ENCODE measurements at places on chromosomes 5 and 9.

DNA sequence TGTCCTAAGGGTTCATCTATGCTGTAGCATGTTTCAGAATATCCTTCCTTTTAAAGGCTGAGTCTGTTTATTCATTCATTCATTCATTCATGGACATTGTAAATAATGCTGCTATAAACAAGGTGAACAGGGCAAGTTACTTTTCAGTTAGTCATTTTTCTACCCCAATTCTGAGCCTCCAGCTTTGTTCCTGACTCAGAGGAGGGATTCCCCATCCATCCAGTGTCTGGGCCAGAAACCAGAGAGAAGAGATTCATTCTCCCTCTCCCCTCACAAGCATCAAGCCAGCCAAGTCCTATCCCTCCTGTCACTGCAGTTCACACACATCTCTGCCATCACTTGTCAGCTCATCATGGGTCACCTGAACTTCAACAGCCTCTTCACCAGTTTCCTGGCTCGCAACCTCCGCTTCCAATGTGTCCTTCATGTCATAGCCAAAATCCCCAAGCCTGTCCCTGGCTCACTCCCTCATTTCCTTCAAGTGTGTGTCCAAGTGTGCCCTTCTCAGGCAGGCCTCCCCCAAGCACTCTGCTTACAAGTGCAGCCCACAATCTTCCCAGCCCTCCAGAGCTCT, 203.0 kb downstream of the TTLL11 start:
- no peak for DNase-seq

DNA sequence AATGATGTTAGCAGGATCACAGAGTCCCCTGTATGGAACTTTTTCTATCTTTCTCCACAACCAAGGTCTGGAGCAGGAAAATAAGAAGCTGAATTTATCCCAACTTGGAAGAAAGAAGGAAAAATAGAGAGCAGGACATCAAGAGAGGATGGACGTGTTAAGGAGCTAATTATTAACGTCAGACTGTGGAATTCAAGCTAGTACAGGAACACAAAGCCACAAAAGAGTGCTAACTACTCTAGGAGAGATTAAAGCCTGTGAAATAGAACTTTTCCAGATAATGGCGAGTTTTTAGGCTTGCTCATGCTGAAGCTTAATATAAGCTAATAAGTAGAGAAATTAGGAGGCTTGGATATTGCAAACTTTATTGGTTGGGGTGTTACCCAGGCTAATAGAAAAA, 632 bp upstream of the SPINK13 start:
- DNase-seq: no peak

- DNase-seq: no peak
These were observed 168.2 kb downstream of the ZDHHC21 start for GRCh38 chr9:14524873-14525515.

DNA sequence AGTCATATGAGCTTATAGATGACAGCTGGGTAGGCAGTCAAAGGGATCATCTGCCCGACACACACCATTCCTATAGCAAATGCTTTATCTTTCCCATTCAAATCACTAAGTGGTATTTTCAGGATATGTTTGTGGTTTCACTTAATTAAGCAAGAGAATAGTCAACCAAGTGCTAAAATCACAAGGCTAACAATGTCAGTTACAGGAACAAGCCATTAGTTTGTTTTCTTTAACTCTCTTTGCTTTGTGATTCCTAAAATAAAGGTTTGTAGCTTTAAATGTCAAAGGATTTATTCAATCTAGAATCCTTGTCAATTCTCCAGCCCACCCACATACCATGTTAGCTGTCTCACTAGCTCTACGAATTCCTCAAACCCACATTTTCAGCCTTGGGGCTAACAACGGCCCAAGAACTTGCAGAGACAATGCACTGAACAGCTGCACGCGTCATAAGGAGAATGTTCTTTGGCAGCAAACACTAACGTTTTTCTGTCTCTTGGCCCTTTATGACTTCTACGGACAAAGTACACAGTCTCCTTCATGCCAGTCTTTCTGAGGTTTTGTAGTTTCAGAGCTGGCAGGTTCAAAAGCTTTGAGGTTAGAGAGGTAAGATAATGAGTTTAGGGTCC, 56.6 kb downstream of the ELAVL2 start:
- no peak for DNase-seq

GRCh38 chr9:137786511-137786920, 91.1 kb upstream of the CACNA1B start:
- DNase-seq: no peak

DNA sequence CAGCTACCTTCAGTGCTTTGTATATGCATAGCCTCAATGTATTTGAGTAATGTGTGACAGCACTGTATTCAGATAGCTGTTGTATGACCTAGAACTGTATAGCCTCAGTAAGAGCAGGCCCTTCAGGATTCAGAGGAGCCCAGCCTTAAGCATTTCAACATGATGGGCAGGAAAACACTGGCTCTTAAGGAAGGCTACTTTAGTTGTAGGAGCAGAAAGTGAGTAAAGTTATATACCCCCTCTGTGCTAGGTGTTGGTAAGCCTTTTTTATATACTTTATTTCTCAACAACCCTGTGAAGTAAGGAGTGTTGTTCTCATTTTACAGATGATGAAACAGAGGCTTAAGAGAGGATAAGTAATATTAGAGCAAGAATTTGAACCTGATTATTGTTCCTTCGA, 1.5 kb upstream of the GPR21 start:
- DNase-seq: no peak

DNA sequence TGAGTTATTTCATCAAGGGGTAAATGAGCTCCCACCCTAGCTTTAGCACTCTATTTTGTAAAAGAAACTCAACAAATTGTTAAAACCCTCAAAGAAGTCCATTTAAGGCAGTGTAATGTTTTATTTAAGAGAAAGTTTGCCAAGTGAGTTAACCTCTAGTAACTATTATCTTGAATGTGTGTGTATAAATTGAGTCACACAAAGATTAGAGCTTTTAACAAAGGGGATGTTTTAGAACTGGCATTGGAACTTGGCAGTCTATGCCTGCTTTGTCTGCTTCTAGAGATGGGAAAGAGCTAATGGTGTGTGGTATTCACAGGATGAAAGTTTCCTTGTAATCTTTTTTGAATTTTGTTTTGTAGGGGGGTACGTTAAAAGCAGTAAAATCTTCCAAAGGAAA, 33.2 kb downstream of the KDM3B start:
- DNase-seq: no peak

- no peak for DNase-seq
These were observed 241.5 kb downstream of the NR3C1 start for GRCh38 chr5:143161885-143162540.

- DNase-seq: no peak
These were observed 1.1 kb downstream of the PLK2 start for GRCh38 chr5:58458743-58459145.

- no peak for DNase-seq
These were observed 60.4 kb downstream of the BNC2 start for GRCh38 chr9:16809912-16810610.

GRCh38 chr5:159864885-159865691, 51.2 kb upstream of the ADRA1B start:
- peak; percentile 51 for DNase-seq

- peak; percentile 74 for DNase-seq
These were observed 3.9 kb downstream of the STC2 start for GRCh38 chr5:173324115-173325001.

DNA sequence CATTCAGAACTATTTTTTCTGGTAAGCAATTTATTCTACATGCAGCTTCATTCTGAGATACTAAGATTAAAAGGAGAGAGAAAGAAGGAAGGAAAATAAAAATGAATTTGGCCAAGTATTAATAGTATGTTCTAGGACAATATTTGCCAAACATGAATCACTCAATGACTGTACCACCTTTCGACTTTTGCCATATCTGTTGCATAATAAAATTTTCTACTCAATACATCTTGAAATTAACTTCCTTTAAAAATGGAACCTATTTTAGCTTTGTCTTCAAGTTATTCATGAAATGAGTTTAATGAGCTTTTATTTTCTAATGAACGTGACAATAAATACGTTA, 111.8 kb downstream of the MARCHF3 start:
- no peak for DNase-seq

DNA sequence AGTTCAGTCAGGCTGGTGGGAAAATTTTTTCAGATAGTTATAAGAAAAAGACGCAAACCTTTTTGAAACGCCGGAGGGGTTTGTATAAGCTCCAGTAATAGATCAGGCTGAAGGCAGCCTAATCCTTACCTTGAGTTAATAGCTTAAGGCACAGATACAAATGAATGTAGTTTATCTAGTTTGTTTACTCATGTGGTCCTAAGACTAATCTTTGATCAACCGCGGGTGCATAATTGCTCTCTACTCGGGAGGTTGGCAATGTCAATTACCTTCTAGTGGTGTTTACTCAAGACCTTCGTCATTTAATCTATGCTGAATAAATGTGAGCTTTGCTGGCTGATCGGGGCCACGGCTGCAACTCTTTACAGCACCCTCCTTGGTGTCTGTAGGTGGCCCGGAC, 665 bp upstream of the INSL4 start:
- DNase-seq: no peak

- no peak for DNase-seq
These were observed 2.6 kb downstream of the REXO4 start for GRCh38 chr9:133415170-133415569.

GRCh38 chr5:1842004-1842819, 40.5 kb downstream of the IRX4 start:
- no peak for DNase-seq

DNA sequence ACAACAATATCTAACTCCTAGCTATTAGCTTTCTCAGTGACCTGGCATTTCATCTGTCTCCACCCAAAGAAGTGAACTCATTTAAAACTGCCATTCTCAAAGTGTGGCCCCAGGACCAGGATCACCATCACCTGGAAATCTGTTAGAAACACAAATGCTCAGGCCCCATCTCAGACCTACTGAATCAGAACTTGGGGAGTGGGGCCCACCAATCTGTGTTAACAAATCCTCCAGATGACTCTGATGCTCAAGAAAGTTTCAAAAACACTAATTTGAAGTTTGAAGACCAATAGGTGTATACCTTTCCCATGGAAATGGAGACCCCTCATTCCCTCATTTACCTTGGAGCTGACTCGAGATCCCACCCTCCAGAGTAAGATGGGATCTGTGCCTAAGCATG, 72.3 kb downstream of the PRELID2 start:
- DNase-seq: no peak
